ENCODE measurements at places on chromosomes 1 and 21.

DNA sequence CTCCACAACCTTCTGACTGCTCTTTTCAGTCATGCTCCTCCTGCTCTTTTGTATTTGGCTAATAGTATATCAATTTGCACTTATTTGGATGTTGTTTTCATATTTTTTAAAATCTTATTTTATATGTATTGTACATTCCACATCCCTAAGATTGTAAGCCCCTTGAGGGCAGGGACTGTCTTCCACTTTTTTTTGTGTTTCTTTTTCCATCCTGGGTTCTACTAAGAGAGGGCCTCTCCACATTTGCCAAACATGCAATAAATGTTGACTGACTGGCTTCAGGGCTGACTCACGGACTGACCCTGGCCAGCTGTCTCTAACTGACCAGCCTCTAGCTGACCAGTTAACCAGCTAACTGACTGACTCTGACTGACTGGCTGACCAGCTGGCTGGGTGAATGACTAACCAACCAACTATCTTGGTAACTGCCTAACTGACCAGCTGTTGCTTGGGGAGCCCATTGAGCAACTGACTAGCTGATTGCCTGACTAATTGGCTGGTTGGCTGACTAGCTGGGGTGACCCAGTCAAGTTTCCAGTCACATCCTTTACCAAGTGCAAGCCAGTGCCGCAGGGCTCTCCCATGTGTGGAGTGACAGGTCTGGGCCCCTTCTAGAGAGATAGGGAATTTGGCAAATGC, 16.1 kb downstream of the CSF1 start:
- no peak for DNase-seq

DNA sequence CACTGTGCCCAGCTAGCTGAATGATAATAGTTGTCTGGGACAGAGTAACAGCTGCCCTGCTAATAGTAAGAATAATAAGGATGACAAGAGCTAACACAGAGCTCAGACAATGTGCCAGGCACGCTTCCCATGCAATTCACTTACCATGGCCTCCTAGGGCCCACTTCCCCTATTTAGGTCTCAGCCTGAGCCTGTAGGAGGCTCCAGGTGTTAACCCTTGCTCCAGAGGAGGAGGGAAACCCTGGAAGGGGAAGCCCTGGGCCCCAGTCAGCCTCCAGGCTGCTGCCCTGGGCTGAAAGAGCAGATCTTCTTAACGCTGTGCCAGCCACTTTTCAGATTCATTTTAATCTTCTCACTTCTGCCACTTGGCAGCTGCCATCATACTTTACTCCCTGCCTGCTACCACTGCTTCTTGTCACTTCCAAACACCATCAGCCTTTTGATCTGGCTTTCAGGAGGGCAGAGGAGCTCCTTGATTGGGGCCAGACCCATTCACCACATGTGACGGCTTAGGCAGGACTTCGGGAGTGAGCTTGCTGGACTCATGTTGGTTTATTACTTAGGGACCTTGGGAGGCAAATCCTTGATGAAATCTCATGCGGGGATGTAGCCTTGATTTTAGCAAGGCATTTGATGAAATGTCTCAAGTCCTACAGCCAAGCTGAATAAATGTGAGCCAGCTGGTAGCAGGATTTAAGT, 66.7 kb upstream of the PARP1 start:
- no peak for DNase-seq

DNA sequence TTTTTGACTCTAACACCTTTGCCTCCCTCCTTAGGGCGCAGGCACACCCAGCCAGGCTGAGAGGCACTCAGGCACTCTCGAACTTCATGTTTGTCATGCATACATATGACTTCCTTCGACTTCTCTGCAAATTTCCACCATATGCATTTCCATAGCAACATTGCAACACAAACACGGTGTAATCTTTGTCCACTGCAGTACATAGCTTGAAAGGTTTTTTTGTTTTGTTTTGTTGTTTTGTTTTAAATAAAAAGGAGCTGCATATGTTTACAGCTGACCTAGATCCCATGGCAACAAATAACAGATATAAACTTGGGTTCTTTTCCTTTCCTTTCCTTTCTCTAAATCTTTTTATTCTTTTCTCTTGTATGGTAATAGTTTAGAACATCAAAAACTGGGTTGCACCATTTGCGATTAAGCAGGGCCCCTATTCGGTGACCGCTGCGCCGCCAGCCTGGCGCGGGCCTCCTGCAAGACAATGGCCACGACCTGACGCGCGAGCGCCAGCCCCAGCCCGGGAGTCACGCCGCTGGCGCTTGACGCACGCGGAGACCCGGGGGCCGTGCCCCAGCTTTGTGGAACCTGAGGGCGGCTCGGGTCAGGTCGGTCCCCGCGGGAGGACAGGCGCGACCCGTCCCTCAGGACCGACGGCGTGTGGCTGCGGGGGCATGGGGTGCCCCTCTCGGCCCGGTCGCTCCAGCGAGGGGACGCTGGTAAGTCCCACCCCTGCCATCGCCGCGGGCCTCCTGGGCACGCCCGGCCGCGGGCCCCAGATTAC, 35.2 kb downstream of the CCN1 start:
- no peak for DNase-seq

DNA sequence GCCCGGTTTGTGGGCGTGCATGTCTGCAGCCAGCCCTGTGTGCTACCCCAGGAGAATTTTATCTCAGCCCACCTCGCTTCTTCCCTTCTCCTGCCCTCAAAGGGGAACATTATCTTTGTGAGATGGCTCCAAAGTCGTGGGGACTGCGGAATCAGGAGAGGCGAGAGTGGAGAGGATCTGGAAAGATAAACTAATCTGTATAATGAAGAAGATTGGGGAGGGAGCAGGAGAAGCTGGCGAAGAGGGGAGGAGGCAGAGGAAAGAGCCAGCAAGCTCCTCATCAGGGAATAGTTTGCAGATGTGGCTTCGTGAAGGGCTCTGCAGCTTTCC, 310.3 kb downstream of the MATN1 start:
- no peak for DNase-seq

GRCh38 chr1:94714552-94714951, 105.6 kb upstream of the SLC44A3 start:
- no peak for DNase-seq

DNA sequence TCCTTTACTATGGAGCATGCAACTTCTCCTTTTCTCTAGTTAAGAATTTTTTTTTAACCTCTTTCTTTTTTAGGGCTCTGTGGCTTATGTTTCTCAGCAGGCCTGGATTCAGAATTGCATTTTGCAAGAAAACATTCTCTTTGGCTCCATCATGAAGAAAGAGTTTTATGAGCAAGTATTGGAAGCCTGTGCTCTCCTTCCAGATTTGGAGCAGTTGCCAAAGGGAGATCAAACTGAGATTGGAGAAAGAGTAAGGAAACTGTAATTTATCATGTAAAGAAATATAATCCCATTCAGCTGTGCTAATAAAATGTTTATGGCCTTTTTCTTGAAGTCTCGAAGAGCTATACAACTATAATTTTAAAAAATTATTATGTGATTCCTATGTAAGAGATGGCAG, 70.1 kb downstream of the HSPA13 start:
- peak; percentile 33 for DNase-seq

- DNase-seq = peak; percentile 54
These were observed 81.0 kb upstream of the LHX8 start for GRCh38 chr1:75053207-75053606.

DNA sequence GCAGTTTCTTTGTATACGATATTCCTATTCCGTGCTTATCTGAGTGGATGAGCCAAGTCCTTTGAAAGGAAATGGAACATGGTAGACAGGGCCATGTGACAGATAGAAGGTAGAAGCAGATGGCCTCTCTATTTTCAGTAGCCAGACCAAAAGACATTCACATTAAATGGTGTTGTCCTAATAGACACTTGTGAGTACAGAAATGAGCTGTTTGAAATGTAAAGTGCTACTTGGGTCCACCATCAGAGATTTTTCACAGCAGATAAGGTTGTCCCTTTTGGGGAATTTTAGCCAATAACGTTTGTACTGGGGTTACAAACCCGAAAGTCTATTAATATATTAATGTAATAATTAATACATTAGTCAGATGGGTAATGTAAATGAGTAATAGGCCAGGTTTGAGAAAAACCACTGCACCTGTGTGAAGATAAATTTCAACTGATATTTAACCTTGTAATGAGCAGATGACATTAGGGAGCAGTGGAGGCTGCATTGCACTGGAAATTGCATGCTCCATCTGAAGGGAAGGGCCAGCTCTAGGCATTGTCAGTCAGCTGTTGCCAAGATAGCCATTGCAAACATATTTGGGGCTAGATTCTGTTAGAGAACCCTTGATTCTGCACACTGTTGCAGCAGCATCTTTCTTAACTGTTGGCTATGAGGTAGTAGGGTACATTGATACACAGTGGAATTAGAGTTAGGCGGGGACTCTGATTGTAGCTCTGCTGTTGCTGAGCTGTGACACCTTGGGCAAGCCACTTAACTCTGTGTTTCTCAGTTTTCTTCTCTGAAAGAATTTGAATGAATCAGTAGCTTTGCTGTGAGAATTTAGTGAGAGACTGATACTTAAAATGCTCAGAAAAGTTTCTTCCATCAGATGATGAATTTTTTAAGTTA, 43.8 kb downstream of the FGGY start:
- no peak for DNase-seq
